ENCODE measurements at places on chromosomes 6 and 20.

- no peak for DNase-seq
Observed at GRCh38 chr6:44737341-44737740, 349.8 kb downstream of the CDC5L start.

DNA sequence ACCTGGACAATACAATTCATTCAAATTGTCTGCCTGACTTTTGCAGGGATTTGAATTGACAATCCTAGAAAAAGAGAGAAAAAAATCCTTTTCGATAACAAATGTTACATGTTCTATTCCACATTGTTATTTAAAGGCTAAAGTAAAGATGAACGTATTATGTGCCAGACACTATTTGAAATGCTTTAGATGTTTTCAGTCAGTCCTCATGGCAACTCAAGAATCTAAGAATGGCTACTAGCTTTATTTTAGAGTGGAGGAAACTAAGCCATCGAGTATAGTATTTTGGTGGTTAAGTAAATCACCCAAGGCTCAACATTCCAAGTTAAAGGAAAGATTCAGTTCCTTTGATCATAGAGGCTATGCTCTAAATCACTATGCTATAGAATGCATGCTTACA lies 558.6 kb upstream of the MAN1A1 start:
- no peak for DNase-seq

DNA sequence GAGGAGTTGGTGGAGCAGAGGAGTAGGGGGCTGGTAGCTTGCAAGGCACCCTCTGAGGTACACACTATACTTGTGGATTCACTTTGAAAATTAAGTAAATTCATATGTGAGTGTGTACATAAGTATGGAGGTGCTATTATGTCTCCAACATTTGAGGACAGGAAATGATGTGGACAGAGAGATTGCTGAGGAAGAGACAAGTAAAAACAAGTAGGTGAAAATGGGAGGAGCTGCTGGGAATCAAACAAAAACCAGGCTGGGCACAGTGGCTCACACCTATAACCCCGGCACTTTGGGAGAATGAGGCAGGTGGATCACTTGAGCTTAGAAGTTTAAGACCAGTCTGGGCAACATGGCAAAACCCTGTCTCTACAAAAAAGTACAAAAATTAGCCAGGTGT lies 69.2 kb upstream of the LYRM2 start:
- DNase-seq: no peak

GRCh38 chr6:119259027-119259426 lies 90.5 kb downstream of the MAN1A1 start:
- no peak for DNase-seq

- DNase-seq: no peak
Observed at GRCh38 chr20:51423810-51424209, 118.7 kb downstream of the NFATC2 start.

- DNase-seq: no peak
Observed at GRCh38 chr6:150334790-150335783, 33.7 kb upstream of the IYD start.

- DNase-seq: no peak
Observed at GRCh38 chr20:49699200-49699992, 14.3 kb downstream of the B4GALT5 start.

GRCh38 chr6:3259491-3259958 lies 778 bp downstream of the PSMG4 start:
- DNase-seq: no peak

DNA sequence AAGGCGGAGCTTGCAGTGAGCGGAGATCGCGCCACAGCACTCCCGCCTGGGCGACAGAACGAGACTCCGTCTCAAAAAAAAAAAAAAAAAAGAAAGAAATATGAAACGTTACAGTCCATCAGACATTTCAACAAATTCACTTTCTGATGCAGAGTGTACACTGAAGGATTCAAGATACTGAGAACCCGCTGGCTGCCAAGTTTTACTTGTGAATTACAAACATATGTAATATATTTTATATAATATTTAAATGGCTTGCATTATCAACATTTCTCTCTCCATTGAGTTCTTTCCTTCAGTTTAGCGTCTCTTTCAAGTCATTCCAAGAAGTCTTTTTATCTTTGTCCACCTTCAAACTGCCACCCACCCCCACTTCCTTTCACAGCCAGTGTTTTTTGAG lies 240.9 kb upstream of the RNF217 start:
- no peak for DNase-seq

- no peak for DNase-seq
Observed at GRCh38 chr6:31007694-31008093, 2.6 kb upstream of the MUC22 start.

GRCh38 chr6:40160826-40161225 lies 226.6 kb upstream of the MOCS1 start:
- DNase-seq: no peak

DNA sequence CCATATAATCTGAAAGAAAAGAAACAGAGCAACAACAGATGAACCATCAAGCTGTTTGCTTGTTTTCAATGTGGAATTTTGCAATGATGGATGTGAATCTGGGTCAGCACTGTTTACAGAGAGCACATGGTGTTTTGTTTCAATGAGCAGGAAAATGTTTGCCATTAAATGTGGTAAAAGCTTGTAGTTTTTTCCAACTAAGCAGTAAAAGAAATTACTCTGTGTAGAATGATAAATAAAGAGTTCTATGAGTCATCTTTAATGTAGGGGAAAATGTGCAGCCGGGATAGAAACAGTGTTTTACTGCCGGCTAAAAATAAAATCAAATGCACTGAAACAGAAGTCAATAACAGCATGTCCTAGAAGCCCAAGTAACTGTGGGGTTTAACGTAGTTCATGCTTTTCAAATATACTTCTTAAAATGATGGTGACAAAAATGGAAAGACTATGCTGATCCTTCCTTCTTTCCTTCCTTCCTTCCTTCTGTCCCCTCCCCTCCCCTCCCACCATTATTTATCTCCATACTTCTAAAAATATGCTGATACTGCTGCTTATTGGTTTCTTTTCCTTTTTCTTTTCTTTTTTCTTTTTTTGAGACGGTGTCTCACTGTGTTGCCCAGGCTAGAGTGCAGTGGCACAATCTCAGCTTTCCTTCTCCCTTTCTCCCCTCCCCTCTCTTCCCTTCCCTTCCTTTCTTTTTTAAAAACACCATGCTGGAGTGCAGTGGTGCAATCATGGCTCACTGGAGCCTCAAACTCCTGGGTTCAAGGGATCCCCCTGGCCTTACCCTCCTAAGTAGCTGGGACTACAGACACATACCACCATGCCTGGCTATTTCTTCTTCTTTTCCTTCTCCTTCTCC lies 6.3 kb upstream of the NAA20 start:
- DNase-seq: no peak

GRCh38 chr6:106098383-106099234 lies 12.5 kb downstream of the PRDM1 start:
- DNase-seq: no peak

DNA sequence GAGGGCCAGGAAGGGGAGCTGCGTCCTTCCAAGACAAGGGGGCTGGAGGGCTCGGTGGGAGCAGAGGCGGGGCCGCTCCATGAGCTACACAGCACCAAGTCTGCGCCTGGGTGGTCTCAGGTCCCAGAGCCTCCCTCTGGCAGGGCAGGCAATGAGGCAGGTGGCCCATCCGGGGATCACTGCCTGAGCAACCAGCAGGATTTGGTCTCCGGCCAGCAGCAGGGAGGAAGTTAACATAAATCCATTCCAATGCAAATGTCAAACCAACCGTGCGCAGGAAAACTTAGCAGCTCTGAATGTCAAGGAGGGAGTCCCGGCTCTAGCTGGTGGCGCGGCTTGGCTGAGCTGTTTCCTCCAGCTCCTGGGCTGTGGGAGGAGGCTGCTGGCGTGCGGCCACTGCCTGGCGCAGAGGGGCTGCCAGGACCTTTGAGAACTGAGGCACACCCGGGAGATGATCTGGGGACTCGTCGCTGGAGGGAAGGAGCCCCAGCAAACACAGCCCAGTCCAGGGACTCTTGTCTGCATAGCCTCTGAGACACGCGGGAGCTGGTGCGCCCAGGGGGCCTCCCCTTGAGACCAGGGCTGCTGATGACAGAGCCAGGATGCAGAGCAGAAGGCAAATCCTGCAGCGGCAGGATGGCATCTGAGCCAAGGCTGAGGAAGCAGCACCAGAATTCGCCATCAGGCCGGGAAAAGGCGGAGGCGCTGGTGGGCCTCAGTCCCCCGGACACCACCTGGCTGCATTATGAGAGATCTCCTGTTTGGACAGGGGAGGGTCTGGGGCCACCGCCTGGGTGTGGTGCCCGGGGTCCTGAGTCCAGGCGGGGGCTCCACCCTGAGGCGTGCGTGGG lies 33.1 kb upstream of the CHRNA4 start:
- no peak for DNase-seq

GRCh38 chr20:63765082-63765873 lies 25.7 kb downstream of the SLC2A4RG start:
- no peak for DNase-seq

GRCh38 chr20:62121776-62122653 lies at the start of gene LSM14B:
Gene LSM14B, plus strand, starts transcription at chr20:62122475. Its CDS starts 192 bp downstream, at chr20:62122667.
- DNase-seq: peak; percentile 97

DNA sequence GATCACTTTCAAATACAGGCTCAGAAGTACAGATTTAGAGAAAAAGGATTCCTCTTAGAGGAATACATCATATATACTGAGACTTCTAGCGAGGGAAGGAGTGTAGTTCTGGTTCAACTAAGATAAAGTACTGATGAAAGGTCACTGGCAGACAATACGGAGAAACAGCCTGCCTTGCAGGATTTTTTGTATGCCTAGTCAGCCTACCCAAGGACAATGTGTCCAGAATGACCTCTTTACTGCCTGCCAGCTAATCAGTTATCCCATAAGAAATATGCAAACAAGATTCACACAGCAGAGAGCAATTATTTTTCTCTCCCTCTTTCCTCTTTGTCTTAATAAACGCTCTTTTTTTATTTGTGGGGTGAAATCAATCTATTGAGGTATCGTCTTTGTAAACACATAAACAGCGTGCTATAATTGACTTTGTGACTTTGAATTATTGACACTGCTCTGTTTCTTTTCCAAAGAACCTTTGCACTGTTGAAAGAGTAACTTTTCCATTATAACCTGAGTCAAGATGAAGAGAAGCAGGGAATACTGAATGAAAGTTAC lies 1.4 kb upstream of the TSPYL4 start:
- no peak for DNase-seq

GRCh38 chr6:160899671-160900430 lies 91.7 kb upstream of the MAP3K4 start:
- DNase-seq: peak; percentile 56

DNA sequence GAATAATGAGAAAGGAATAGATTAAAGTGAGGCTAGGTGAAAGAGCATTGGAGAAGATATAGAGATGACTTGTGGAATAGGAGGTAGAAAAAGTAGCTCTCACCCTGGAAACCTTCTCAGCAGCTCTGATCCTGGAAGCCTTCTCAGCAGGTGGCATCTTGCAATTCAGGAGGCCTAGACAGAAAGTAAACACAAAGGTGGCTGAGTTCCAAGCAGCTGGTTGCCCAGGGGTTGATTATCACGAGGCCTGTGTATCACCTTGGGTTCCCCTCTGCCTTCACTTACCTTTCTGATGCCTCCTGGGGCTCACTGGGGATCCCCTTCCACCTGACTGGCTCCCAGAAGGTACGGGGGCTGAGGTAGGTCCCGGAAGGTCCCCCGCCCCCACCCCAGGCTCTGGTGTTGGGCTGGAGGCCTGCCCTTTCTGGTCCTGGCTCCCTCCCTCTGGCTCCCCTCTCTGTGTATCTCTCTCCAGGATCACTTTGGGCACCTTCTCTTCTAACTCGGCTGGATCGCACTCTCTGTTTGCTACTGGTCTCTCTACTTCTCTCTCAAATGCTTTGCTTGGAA lies 9.7 kb downstream of the MDC1 start:
- no peak for DNase-seq

GRCh38 chr6:34001706-34002621 lies 143.9 kb downstream of the GRM4 start:
- no peak for DNase-seq

DNA sequence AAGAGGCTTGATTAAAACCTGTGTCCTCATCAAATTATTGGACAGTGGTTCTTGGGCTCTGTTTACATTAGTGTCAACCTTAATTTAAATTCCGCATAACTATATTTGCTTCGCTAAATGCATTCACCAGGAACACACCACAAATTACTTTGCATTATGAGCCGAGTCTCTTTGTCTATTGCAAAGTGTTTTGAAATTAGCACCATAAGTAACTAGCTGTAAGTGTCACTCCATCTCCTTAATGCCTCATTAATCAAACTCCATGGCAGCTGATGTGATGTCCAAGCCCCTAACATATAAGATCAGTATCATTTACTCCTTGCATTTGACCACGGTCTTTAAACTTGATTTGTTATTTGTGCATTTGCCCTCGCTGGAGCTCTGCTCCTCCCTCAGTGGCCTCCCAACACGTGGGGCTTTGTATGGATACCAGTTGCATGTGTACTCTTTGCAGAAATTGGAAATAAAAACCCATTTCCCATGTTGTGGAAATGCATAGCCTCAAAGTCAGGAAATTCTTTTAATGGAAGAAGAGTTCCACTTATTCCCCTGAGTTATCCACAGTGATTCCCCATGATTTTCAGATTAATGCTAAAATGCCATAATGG lies 24.6 kb downstream of the FOXA2 start:
- no peak for DNase-seq

DNA sequence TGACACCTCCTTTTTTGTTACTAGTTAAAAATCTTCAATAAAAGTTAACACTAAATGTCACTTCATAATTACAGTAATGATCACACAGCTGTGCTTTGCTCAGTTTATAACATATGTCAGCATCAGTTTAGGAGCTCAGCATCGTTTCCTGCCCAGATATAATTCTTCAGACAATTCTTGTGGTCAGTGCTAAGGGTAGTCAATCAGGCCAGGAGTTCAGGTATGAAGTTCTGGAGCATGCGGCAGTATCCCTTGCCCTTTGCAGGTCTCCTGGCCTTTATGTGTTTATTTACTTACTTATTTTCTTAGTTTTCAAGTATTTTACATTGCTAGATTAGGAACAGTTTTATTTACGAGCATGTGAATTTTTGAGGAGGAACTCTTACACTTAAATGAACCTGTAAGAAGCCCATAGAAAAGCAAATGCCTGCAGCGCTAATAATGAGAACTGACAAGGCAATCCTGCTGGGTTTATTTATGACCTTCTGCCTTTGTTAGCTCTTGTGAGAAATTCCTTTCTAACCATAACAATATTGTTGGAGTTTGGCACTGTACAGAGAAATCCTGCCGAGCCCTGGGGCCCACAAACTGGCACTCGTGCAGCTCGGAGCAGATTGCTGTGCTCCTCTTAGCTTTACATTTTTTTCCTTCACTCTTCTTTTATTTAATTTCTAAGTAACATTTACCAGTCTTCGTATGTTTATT lies 252.8 kb downstream of the TMEM242 start:
- DNase-seq: no peak
